ENCODE measurements at places on chromosomes 16 and 17.
A peak's percentile ranks its signal among the peaks of the same experiment; 100 is the strongest.

DNA sequence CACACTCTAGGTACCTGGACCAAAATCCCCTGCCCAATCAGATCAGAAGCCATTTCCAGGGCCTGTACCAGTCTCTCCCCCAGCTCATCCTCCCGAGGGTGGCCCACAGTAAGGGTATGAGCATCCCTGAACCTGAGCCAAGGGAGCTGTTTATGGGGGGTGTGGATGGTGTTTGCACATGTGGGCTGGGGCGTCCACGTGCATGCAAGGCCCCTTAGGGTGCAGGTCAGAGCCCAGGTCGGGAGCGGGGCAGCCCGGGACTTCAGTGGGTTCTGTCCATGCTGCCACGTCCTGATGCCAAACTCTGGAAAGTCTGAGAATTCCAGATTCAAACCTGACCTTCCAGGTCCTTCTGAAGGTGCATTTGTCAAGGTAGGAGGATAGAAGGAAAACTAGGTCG is 9.8 kb downstream of the MILR1 start:
- DNase-seq: no peak

- DNase-seq: no peak
Observed at GRCh38 chr17:8015957-8016631, 13.7 kb downstream of the GUCY2D start.

GRCh38 chr17:17846645-17847044 is 9.9 kb upstream of the SREBF1 start:
- DNase-seq: no peak

DNA sequence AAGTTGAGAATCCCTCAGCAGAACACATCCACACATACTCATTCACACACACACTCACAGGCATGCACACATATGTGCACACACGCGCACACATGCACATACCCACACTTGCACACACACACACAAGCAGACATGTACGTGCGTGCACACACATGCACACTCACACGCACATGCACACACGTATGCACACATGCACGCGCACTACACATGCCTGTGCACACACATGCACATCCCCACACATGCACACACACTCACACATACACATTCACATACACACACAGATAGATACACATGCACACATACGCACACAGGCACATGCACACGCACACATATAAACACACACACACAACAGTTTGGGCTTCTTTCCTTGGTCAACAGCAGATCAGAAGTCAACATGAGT is 24.0 kb downstream of the GSG1L start:
- DNase-seq: no peak

DNA sequence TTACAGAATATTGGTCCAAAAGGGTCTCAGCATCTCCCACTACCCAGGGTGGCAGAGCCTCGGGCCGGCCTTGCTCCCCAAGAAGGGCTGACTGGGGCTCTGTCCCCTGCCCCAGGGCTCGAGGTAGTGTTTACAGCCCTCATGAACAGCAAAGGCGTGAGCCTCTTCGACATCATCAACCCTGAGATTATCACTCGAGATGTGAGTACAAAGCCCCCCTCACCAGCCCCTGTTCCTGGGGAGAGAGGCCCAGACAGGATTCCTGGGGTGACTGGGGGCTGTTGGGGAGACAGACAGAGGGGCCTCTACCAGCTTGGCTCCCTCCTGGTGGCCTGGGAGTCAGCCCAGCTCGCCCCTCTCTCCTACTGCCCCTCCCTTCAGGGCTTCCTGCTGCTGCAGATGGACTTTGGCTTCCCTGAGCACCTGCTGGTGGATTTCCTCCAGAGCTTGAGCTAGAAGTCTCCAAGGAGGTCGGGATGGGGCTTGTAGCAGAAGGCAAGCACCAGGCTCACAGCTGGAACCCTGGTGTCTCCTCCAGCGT is 6.1 kb upstream of the NLRC5 start:
- DNase-seq: no peak

DNA sequence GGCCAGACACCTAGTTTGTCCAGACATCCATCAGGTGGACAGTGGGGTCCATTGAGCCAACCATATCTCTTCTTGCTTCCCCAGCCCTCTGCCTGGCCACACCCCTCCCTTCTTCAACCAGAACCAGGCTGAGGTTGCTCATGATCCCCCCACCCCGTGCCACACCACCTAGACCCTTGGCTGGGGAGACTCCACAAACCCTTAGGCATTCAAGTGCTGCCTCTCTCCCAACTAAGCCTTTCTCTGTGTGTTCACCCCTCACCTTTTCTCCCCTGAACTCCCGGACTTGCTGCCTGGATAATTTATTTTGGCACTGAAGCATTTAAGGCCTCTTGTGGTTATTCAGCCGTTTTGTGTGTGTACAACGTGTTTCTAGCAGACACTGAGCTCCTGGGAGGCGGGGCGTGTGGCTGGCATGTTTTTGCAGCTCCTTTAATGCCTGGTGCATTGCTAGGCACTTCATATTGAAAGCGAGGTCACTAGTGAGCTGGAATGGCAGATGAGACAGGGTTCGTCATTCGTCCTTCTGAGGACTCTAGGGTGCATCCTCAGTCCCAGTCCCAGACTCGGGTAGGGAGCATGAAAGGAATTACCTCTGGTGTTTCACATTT is 28.7 kb downstream of the CACNA1G start:
- DNase-seq: no peak

- DNase-seq: no peak
Observed at GRCh38 chr17:78281249-78281845, 49.9 kb downstream of the TMEM235 start.

DNA sequence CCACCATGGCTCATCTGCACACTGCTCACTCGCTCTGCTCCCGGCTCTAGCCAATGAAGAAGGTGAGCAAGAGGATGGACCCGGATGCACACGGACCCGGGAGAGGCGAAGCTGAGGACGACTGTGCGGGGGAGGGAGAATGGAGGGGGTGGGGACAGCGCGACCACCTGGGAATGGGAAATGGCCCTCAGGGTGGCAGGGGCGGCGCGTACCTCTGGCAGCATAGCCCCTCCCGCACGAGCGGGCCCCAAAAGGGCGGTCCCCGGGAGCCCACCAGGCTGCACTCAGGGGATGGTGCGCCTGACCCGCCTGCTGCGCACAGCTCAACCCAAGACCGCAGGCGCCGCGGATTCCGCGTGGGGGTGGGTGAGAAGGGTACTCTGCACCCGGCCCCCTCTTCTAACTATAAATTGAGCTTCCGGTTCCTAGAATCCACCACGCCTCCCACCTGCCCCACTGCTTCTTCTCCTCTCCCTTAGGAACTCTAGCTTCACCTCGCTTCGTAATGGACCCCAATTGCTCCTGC is 6.1 kb downstream of the MT1H start:
- DNase-seq: no peak

GRCh38 chr16:57591086-57591869 is 37.2 kb upstream of the ADGRG1 start:
- peak; percentile 74 for DNase-seq

- DNase-seq: no peak
Observed at GRCh38 chr16:17348042-17348783, 122.5 kb downstream of the XYLT1 start.

DNA sequence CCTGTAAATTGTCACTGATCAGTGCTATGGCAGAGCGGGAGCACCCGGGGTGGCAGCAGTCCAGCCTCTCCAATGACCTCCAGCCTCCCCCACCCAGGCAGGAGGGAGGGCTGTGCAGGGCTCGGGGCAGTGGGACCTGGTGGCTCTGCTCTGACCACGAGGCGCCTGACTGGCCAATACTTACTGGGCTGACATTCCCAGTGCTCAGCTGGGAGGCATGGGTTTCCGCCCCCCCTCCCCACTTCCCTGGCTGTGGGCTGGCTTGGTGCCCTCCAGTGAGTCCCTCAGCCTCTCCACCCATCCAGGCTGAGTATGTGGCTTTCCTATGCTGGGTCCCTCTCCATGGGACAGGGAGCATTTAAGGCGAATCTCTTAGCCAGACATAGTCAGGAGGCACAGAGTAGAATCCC is 2.7 kb downstream of the SOCS3 start:
- no peak for DNase-seq

- DNase-seq: no peak
Observed at GRCh38 chr16:77116856-77117255, 74.1 kb upstream of the MON1B start.

DNA sequence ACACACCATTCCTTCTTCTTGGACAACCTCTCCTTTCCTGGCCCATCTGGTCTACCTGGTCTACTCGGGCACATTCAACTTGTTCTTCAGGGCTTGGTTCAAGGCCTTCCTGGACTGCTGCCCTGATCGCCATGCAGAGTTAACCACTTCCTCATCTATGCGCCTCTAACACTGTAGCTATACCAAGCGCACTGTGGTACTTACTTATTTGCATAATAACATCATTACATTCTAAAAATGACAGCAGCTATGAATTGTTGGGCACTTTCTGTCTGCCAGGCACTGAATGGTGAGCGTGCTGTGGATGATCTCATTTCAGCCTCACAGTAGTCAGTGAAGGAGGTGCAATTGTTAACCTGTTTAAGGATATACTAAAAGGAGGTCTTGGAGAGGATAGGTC is 66.9 kb upstream of the SDK2 start:
- DNase-seq: no peak

DNA sequence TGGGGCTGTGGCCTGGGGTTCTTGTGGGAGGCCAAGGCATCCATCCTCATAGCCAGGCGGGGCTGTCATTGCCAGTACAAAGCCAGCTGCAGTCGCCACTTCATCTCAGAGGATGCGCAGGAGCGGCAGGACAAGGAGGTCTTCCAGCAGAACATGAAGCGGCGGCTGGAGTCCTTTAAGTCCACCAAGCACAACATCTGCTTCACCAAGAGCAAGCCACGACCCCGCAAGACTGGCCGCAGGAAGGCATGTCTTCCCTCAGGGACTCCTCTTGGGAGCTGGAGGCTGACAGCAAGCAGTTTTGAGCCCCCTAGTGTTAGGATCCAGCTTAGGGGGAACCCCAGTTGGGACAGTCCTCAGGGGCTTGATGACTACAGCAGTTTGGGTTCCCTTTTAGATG is 15.1 kb upstream of the PLEKHG4 start:
- no peak for DNase-seq

GRCh38 chr16:78763821-78764440 is 664.5 kb downstream of the WWOX start:
- DNase-seq: no peak

GRCh38 chr16:75250809-75251279 is 580 bp downstream of the BCAR1 start:
- no peak for DNase-seq

DNA sequence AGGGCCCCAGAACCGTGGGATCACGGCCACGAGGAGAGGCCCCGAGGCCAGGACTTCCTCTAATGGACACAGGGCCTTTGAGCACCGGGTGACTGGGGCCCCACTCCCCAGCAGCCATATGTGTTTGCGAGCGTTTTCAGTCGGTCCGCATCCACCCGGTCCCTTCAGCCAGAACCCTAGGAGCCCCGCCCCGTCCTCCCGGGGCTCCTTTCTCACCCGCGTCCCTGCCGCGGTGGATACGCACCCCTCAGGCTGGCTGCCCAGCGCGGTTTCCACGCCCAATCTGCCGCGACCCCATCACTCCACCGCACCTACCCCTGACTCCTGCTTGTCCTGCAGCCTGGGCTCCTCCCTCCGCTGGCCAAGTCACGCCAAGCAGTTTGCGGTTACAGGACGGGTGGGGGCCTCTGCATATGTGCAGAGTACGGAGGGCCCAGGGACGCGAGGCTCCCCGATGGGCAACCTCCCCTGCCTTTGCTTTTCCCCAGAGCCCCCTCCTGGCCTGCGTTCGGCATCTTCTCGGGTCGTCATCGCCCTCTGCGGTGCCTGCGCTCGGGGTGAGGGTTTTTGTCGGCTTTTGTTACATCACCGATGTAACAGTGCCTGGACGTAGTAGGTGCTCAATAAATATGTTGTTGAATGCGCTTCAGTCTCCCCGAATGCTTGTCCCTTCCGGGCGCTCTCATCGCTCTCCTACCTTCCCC is 1.0 kb upstream of the TTYH2 start:
- no peak for DNase-seq

- DNase-seq: no peak
Observed at GRCh38 chr17:78946631-78947030, 21.4 kb upstream of the TIMP2 start.

Data from ureter (tissue), 1 donor.